ENCODE measurements at places on chromosomes 3 and 15.

DNA sequence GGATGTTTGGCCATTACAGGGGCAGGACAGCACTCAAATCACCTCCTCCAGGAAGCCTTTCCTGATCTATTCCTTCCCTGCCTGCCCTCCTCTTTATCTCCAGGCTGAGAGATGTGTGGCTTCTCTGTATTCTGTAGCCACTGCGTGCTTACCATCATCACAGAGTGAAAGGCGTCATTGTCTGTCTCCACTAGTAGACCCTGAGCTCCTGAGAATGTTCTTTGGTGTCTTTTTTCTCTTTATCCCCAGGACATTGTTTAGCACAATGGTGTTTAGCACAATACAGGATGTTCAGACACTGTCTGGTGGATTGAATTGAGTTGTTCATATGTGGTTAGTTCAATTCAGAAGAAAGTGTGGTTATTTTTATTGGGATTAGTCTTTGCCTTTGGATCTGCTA is 26.2 kb upstream of the LARS2 start:
- DNase-seq: no peak

DNA sequence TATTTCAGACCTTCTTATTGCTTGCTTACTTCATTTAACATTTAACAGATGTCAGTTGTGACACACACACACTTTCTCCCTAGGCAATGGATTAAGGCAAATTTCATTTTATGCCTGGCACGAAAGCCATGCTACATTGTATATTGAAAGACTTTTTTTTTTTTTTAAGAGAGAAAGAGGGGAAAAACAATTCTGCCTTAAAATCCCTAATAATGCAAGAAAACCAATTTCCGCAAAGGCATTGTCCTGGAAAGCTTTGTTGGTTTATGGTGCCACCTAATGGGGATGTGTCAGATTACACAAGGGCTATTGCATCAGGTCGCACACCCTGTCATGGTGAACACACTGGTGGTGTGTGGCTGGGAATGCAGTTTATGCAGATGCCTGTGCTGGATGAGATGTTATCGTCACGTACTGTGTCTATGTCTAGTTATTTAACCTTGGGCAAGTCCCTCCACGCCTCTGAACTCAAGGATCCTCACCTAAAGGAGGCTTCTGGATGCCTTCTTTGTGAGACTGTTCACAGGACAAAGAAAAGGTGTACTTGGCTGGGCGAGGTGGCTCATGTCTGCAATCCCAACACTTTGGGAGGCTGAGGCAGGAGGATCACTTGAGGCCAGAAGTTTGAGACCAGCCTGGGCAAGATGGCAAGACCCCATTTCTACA is 37.3 kb upstream of the RFTN1 start:
- DNase-seq: peak; percentile 82

GRCh38 chr3:52144034-52144795 is 10.0 kb downstream of the POC1A start:
- peak; percentile 78 for DNase-seq

DNA sequence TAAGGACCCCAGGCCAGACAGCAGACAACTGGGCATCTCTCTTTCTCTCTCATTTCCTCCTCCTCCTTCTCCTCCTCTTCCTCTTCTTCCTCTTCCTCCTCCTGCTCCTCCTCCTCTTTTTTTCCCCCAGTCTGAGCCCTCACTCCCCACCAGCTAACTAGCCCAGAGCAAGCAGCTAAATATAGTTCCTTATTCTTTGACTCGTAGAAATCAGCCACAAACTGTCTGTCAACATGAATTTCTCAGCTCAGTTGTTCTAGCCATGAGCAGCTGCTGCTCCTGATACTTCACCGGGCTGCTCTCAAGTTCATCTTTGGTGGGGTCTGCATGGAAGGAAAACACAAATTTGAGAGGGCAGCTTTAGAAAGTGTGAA is 19.2 kb upstream of the LOXL1 start:
- peak; percentile 37 for DNase-seq

GRCh38 chr3:28172748-28173147 is 68.7 kb upstream of the CMC1 start:
- no peak for DNase-seq

DNA sequence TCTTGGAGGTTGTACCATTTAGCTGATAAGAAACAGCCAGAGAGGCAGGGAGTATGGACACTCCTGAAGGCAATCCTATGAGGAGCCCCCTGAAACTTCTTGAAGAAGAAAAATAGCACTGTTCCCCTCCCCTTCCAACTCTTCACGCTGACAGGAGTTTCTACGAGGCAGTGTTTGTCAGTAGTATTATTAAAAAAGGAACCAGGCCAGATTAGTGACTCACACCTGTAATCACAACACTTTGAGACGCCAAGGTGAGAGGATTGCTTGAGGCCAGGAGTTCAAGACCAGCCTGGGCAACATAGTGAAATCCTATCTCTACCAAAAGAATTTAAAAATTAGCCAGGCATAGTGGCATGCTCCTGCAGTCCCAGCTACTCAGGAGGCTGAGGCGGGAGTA is 38.7 kb downstream of the WWTR1 start:
- DNase-seq: no peak

DNA sequence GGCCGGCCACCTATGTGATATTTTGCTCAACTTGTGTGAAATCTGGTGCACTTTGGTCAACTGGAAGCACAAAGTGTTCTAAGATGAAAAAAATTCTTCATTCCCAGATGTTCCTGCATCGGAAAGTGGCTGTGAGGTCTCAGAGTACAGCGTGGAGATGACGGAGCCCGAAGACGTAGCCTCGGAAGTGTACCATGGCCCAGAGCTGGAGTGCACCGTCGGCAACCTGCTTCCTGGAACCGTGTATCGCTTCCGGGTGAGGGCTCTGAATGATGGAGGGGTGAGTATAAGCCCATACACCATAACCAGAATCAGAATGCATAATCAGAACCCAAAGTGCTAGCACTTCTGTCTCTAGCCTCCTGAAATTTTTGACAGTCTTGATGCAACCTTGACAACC is 104.3 kb downstream of the GHSR start:
- no peak for DNase-seq

GRCh38 chr3:189372243-189372642 is 200.5 kb downstream of the TPRG1 start:
- DNase-seq: no peak

GRCh38 chr3:98497381-98497780 is at the start of gene OR5K2:
OR5K2 (plus strand) TSS chr3:98497681; CDS start chr3:98497681, 0 bp downstream.
- DNase-seq: no peak

DNA sequence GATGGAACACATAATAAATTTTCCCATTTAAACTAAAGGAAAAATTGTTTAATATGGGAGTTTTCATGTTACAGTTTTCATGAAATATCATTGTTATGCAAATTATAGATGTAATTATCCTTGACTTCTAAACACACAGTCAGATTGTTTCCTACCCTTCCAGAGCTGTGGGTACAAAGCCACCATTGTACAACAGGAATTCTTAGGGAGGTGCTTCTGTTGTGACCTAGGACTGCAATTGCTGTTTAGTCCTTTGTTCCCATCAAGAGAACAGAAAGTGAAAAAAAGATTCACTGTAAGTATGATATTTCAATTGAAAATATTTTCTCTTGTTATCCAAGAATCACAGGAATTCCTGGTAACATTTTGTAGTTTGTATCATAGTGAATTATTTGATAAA is 455.3 kb upstream of the NAALADL2 start:
- DNase-seq: no peak

DNA sequence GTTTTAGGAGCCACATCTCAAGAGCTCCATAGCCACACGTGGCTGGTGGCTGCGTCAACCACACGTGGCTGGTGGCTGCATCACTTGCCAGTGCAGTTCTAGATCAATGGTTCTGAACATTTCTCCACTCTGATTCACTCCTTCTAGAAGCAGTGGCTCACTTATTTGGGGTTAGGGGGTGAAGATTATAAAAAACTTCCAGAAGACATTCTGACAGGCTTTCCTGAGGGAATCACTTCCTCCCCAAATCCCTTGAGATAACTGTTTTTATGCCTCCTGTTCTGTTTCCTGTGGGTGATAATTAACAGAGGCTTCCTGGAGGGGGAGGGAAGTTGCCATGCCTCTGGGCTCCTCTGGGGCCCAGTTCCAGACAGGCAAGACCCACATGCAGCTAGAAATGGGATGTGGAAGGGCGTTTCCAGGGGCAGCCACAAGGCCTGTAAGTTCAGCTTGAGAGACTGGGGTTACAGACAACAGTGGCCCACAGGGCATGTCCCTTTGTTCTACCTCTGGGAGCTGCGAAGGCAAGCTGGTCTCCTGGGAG is 23.6 kb downstream of the HEG1 start:
- DNase-seq: no peak

DNA sequence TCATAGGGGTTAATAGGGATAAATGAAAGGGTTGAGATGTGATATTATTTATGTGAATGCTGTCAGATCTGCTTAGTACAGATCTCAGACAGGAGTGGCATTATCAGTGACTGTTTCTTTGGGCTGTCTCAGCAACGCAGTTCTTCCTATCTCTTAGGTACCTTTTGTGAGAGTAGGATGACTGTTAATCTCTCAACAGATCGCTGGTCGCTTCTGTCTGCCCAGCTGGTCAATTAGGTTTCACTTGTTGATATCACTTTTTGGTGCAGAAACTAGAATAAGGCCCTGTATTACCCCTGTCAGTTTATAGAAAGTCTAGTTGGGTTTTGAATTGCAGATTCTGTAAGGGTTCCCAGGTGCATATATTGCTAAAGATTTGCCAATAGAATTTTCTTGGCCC is 16.5 kb downstream of the DIS3L start:
- DNase-seq: no peak

DNA sequence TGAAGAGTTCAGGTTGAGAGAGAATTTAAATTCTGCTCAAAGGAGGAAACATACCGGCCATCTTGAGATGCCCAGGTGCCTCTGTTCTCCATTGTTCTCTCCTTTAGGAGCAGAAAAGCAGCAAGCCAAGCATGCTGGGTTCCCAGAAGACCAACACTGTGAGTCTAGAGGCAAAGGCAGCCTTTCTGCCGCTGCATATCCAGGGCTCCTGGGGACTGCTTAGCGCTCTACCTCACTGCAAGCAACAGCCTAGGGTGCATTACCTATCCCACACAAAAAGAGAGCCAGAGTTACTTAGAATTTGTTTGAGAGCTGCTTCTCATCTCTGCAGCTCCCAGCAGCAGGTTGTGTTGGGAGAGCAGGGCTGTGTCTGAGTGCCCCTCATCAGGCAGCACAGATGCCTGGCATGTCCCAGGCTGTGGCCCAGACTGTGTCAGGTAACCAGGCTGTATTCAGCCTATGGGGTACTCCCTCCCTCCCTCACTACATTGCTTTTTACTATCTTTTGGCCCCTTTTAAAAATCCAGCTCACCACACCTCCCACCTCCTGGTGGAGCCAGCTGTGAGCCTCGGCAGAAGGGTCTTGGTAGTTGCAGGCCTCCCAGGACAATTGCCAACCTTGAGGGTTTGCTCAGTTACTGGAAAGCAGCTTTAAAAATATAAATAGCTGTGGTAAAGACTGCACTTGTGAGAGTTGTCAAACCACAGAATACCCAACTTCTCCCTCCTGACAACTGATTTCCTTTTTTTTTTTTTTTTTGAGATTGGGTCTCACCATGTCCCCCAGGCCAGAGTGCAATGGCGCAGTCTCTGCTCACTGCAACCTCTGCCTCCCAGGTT is 30.2 kb downstream of the BCL2L10 start:
- DNase-seq: peak; percentile 43

GRCh38 chr15:53962646-53963561 is 15.3 kb upstream of the UNC13C start:
- DNase-seq: peak; percentile 8

- DNase-seq: no peak
Measured at GRCh38 chr3:120382941-120383447, 33.8 kb upstream of the LRRC58 start.

GRCh38 chr3:34056951-34057390 is 258.5 kb downstream of the PDCD6IP start:
- peak; percentile 37 for DNase-seq

DNA sequence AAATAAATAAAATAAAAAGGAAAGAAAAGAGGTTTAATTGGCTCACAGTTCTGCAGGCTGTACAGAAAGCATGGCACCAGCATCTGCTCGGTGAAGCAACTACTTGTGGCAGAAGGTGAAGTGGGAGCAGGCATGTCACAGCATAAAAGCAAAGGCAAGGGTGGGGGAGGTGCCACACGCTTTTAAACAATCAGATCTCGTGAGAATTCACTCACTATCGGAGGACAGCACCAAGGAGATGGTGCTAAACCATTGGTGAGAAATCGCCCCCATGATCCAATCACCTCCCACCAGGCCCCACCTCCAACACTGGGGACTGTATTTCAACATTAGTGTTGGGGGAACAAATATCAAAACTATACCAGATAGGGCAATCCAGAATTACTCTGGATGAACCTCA is 15.3 kb downstream of the SCG3 start:
- no peak for DNase-seq

DNA sequence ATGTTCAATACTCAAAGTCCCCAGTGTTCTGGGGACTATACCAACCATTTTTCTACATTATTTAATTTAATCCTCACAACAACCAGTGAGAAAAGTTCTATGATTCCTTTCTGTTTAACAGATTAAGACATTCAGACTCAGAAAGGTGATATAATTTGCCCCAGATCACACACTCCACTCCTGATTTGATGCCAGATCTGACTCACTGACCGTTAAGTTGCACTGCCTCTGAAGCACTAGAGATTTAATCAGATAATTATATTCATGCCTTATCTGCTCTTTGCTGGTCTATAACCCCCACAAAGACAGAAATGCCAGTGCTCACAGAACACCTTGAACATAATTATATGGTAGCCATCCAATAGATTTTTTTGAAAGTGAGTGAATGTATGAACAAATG is 501.0 kb downstream of the IGSF11 start:
- no peak for DNase-seq

GRCh38 chr3:164351131-164351530 is 727.2 kb downstream of the SI start:
- DNase-seq: no peak

DNA sequence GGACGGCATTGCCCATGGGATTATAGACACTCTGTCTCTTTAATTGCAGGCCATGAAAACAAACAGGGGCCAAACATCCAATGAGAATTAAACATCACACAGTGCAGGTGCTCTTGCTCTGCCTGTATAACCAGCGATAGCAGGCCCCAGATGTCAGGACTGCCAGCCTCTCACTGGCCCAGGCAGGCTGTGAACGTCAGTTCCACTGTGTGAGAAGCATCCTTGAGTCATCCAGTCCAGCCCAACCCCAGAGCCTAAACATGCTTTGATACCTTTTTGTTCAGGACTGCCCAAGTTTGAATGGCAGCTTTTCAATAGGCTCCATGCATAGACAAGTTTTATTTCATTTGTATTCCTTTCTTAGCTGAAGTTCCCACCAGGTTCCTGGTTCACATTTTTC is 189.8 kb downstream of the SLCO3A1 start:
- no peak for DNase-seq

DNA sequence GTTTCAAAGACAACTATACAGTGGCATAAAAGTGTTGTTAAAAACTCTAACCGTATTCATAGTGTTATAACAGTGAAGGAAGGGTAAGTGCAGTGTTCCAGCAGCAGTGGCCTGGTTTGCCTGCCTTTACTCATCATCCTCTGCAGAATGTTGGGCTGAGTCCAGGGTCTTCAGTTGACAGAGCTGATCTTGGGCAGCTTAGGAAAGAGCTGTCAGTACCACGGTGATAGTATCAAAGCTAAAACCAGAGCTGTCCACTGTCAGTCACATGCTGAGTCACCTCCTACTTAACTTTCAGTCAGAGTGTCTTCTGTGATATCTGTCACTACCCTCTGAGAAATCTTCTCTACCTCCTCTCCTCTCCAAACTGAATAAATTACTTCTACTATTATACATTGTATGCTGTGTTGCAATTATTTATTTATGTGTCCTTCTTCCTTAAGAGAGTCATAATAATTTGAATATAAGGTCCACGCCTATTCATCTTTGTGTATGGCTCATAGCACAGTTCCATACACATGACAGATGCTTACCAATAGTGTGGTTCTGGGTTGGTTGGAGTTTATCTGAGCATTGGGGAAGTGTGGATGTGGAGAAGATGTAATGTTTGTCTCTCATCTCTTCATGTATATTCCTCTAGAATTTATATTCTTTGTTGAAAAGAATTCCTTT is 242.1 kb downstream of the ZIC1 start:
- no peak for DNase-seq
